ENCODE measurements at places on chromosomes 3 and 15.

DNA sequence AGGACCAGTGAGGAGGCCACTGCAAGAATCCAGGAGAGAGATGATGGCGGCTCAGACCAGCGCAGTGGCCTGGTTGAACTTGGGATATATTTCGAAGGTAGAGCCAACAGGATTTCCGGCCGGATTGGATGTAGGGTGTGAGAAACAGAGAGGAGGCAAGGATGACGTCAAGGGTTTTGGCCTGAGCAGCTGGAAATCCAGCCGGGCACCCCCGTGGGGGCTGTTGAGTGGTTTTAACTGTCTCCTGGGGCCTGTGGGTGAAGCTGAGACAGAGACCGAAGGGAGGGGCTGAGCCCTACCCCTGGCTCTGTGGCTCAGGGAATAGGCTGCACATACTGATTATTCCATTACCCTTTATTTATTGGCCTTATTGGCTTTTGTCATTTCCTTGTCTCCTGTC, 45.7 kb downstream of the EXOG start:
- no peak for DNase-seq

DNA sequence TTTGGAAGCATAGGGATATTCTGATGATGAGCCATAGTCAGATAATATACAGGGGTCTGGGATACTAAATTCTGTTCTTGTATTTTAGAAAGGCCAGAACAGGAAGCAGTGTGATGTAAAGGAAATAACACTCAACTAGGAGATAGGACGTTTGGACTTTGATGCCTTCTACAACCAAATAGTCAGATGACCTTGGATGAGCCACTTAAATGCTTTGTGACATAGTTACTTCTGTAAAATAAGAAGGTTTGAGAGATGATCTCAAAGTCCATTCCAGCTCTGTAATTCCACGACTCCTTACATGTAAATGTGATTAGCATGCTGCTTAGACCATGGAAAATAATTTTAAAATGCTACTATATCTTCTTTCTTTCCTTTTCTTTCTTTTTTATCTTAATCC, 29.5 kb upstream of the CCDC54 start:
- no peak for DNase-seq

GRCh38 chr3:139108253-139108969, 63.7 kb upstream of the PRR23C start:
- DNase-seq: no peak

GRCh38 chr15:101479851-101480612, 9.5 kb downstream of the PCSK6 start:
- DNase-seq: no peak

- no peak for DNase-seq
Measured at GRCh38 chr3:131348911-131349310, 32.7 kb upstream of the NUDT16 start.

GRCh38 chr3:12985148-12985547, 88.1 kb downstream of the IQSEC1 start:
- DNase-seq: no peak

GRCh38 chr15:33322091-33322490, 11.3 kb downstream of the RYR3 start:
- no peak for DNase-seq

DNA sequence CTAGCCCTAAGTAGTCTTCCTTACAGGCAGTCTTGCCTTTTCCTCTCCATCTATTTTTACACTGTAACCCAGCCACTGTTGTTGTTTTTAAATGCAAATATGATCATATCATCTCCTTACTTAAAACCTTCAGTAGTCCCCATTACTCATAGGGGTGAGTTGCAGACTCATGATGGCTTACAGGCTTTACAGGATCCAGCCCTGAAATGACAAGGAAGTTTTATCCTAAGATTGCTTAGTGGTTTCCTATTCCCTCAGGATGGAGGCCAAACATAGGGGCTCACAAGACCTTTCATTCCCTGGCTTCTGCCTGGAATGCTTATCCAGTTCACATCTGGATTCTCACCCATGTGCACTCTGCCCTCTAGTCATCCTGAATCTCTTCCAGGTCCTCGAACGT, 27.7 kb upstream of the PCOLCE2 start:
- no peak for DNase-seq

GRCh38 chr15:55221090-55222011, 24.6 kb upstream of the RSL24D1 start:
- peak; percentile 44 for DNase-seq

- DNase-seq: no peak
Measured at GRCh38 chr3:127218454-127218922, 25.6 kb downstream of the PRR23E start.

DNA sequence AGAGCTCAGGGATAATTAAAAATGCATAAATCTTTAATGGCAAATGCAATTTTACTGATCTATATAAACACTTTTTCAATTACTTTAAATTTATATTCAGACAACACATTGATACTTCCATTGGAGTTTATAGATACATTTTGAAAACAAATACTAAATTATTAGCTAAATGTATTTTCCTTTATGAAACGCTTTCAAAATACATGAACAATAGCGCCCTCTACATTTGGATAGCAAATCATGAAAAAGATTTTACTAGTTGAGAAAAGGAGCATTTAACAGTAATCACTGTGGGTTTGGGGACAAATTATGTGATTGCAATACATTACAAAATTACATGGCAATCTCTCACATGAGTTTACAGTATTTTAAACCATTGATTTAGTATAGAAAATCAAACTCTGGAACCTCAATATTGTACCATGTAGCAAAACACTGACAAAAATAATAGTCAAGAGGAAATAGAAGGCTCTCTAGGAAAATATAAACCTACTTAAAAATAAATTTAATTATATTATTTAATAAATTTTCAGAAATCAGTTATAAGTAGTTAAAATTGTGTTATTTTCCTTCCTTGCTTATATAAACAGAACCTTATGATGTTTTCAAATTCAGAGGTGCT, 207.9 kb downstream of the ZIC1 start:
- DNase-seq: no peak

DNA sequence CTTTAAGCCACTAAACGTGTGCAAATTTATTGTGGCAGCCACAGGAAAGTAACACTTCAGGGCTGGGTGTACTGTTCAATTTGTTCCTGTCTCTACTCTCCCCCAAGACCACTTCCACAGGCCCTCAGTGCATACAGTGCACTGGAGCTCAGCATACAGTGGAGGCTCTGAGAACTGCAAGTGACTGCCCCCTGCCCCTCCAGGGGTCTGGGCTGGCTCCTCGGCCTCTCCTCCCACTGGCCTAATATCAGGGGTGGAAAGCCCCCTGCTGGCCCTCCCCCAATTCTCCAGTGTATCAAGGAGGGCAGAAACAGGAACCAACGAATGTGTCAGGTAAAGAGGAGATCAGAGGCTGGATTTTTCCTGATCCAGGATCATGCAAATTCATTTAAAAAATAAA, 19.9 kb upstream of the HEG1 start:
- no peak for DNase-seq

GRCh38 chr3:195551381-195551978, 8.4 kb upstream of the PPP1R2 start:
- no peak for DNase-seq

GRCh38 chr3:19029837-19030521, 118.3 kb upstream of the KCNH8 start:
- DNase-seq: no peak
